Hematopoietic multipotent progenitor cell treated with erythropoietin and hydrocortisone succinate and interleukin-3 and kit ligand, for 4 days (in vitro differentiated cells): ENCODE measurements at places on chromosomes 3 and 15.

DNA sequence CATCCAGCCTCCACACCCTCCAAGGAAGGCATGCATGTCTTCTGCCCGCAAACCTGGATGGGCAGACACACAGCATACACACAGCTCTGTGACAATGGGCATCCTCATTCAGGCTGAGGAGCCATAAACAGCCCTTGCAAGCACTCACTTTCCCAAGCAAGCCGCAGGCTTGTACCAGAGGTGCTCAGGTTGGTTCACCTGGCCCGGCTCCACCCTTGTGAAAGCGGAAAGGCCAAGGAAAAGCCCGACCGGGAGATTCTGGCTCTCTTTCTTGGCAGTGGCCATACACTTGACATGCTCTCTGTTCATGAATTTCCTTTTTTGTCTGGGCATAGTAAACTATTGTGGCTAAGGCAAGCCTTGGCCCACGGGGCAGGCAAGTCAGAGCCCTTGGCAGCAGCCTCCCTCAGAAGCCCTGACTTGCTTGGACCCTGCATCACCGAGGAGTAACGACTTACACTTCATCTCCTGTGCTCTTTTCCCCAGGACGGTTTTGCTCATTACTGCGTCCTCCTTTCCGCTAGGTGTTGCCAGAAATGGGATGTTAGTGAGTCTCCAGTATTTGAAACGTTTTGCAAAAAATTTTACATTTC lies 74.6 kb upstream of the BNC1 start:
- no peak for DNase-seq

DNA sequence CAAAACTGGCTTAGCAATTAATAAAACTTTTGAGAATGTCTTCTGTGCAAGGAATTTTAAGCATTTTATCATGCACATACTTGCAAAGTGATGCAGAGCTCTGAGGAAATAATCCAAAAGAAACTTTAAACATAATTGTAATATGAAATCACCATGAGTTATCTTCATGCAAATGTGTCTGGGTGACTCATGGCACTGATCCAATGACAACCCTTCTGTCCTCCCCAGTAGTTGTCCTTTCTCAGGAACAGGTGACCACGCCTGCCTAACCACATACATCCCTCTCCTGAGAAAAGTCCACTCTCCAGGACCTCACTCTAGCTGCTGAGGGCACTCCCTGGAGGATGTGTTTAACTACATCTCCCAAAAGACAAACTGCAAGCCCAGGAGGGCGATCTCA lies 530.6 kb upstream of the IL12A start:
- no peak for DNase-seq

- no peak for DNase-seq
Measured at GRCh38 chr3:188911026-188911850, 260.5 kb upstream of the TPRG1 start.

GRCh38 chr3:139629033-139629432 lies 48.7 kb downstream of the NMNAT3 start:
- peak; percentile 54 for DNase-seq

- no peak for DNase-seq
Measured at GRCh38 chr3:104916971-104917370, 449.7 kb upstream of the ALCAM start.
